ENCODE measurements at places on chromosomes 2 and 18.
A peak's percentile ranks its signal among the peaks of the same experiment; 100 is the strongest.

DNA sequence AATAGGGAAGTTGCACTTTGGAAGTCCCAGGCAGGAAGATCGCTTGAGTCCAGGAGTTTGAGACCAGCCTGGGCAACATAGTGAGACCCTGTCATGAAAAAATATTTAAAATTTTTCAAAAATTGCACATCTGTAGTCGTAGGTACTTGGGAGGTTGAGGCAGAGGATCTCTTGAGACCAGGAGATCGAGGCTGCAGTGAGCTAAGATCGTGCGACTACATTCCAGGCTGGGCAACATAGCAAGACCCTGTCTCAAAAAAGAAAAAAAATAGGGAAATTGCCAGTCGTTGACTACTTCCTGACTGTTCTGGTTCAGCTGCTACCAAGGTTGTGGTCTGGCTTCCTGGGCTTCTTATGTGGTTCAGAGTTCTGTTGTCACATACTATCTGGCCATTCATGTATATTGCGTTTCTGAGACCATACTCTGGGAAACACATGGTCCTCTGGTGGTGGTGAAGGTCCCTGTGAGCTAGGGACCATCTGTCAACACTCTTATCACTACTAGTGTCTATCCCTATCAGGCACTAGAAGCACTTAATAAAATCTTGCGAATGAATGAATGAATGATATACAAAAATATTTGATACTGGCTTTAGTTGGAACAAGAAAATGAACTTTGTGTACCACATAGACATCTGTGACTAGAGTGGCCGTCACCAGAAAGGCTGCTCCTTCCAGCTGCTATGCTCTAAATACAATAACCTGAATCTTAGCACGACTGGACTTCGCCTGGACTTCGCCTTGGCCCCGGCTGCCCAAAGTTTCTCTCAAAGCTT lies 861 bp upstream of the KLHL23 start:
- DNase-seq = no peak

GRCh38 chr2:11865378-11865777 lies 118.9 kb downstream of the LPIN1 start:
- DNase-seq = no peak

DNA sequence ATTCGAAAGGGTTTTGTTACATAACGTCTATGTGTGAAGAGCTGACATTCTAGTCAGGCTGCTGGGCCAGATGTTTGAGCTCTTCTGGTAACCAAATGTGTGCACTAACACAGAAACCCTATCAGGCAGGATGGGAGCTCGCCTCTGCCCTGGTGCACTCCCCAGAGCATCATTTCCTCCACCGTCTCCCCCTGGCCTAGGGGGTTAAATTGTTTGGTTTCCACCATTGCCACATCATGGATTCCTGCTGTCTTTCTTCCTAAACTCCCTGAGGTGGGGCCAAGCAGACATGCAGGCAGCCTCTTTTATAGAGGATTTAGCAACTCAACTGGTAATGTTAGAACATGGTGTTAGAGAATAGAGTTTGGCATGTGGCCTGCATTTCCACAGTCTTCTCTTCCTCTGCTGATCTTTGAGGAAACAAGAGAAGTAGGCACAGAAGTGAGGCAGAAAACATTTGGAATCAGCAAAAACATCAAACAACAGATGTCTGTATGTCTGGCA lies 87.3 kb downstream of the ANTXR1 start:
- no peak for DNase-seq

DNA sequence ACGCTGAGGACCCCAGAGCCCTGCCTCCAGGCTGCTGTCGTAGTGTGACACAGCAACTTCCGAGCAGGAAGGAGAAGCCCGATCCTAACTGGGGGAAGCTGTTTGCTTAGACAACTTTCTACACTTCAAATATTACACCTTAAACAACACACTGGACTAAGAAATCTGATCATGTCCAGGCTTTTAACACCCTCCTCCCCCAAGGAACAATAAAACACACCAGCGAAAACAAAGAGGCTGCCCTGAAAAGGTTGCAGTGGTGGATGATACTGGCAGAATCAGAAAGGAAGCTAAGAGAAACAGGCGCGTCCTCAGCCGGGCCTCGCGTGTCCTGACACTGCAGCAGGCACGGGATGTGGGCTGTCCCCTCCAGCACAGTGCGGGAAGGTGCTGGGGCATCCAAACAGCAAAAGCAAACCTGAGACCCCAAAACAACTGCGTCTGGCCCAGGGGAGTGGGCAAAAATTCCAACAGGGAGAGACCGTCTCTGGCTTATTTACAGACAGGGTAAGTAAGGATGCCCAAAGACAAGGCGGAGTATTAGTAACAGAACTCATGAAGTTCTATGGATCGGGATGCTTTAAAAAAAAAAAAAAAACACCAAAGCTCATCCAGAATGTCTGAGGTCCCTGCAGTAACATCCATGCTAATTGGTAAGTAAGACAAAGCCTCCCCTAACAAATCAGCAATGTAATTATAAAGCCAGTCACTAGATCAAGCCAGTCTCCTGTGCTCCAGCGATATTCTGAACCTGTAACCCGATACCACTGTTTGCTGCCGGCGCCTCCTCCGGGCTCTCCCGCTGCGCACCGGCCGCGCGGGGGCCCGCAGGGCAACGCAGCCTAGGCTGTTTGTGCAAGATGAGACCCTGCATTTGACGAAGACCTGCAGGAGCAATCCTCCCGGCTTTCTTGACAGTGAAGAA lies 9.0 kb downstream of the SERTAD2 start:
- peak; percentile 72 for DNase-seq

- no peak for DNase-seq
Measured at GRCh38 chr2:99450199-99450598, 39.6 kb downstream of the REV1 start.

DNA sequence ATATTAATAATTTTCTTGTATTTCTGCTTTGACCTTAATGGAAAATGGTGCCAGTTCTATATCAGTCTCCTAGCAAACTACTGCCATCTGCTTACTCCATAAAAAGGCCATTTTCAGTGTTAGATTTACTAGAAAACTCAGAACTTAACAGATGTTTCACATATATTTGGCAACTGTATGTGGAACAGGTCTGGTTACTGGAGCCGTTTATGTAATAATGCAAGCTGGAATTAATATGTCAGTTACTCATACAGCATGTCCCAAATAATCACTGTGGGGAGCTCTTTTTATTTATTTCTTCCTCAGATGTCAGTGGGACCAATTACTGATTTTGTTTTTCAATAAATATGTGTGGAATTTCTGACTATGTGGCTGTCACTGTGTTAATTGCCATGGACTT lies 1247.6 kb downstream of the CNTNAP5 start:
- DNase-seq = no peak
